ENCODE measurements at places on chromosomes 2 and 18.

- DNase-seq, result no peak
Observed at GRCh38 chr2:174846941-174847938, 83.0 kb upstream of the CHRNA1 start.

- DNase-seq, result no peak
Observed at GRCh38 chr2:9220201-9220600, 13.6 kb downstream of the ASAP2 start.

DNA sequence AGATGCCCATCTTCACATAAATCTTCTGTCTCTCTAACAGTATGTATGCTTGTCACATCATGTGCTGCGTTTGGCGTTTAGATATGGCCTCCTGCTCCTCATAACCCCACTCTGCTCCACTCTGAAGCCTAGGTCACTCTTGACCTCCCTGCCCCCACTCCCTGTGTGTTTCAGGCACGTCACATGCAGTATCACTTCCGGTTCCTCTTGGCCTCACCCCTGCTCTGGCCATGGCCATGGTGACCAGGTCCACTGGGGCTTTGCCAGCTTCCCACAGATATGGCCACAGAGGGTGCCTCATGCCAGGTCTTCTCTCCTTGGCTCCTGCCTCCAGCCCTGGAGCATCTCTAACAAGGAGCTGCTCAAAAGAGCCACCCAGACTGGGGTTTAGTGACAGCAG lies 160.0 kb downstream of the RNF152 start:
- DNase-seq, result no peak

DNA sequence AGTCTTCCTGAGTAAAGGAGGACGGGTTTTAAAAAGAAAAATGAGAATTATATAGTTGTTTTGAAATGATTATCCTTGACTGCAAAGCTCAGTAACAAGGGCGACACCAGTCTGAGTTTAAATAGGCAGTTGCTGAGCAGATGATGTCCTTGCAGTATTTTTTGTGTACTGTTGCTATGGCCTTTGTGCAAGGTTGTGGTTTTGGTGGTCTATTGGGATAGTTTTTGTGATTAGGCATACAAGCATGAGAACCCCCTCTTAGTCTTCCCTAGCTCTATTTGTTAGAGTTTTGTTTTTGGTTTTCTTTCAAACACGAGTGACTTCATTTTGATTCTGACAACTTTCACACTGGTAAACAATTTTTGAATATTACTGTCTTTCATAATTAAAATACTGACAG lies 64.1 kb downstream of the TAF4B start:
- DNase-seq, result no peak

- DNase-seq, result no peak
Observed at GRCh38 chr2:189082376-189082975, 97.1 kb downstream of the COL5A2 start.

- DNase-seq, result no peak
Observed at GRCh38 chr2:111653913-111654312, 230.1 kb downstream of the ANAPC1 start.

- no peak for DNase-seq
Observed at GRCh38 chr2:196515608-196516007, 123.9 kb upstream of the CCDC150 start.

DNA sequence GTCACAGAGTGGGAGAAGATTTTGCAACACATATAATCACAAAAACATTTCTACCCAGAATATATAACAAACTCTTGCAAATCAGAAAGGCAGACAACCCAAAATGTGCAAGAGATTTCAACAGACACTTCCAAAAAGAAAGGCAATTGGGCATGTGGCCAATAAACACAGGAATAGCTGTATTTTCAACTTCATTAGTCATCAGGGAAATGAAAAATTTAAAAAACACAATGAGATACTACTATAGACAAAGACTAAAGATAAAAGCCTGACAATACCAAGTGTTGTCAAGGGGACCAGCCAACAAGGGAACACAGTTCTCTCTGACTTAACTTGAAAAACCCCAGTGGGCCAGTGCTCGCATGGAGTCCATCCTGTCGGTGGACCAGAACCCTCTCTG lies 40.5 kb downstream of the MTHFD2 start:
- no peak for DNase-seq

DNA sequence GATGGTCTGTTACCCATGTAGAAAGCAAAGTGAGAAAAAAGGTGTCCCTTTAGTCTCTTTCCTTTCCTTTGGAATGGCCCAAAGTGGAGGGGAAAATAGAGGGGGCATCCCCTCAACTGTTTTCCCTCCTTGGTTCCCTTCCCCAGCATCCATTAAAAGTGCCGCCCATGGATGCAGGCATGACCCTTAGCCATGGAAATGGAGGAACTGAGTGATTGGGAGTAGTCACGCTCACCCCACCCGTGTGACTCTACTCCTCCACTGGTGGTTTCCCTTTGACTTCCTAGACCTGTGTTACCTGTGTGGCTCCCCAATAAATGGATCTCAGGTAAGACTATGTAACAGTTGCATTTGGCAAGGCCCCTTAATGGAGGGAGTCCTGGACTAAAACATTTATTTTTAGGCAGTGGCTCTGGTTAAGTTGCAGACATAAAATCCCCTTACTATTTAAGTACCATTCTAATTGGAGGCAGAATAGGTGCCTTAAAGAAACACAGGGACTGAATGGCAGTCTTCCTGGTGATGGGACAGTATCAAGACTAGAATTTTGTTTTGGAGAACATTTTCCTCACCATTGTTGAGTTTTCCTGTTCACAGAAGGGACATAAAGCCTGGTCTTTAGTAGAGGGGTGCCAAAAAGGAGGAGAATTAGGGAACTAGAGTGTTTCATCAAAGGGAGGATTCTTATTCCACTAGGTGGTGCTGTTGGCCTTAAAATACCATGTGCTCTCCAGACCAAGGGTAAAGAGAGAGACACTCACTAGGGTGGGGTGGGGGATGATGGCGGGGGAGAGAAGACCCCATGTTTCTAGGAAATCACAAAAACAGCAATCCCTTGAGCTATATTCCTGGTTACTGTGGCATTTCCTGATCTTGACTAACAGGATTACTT lies 25.7 kb upstream of the PLA2R1 start:
- no peak for DNase-seq

DNA sequence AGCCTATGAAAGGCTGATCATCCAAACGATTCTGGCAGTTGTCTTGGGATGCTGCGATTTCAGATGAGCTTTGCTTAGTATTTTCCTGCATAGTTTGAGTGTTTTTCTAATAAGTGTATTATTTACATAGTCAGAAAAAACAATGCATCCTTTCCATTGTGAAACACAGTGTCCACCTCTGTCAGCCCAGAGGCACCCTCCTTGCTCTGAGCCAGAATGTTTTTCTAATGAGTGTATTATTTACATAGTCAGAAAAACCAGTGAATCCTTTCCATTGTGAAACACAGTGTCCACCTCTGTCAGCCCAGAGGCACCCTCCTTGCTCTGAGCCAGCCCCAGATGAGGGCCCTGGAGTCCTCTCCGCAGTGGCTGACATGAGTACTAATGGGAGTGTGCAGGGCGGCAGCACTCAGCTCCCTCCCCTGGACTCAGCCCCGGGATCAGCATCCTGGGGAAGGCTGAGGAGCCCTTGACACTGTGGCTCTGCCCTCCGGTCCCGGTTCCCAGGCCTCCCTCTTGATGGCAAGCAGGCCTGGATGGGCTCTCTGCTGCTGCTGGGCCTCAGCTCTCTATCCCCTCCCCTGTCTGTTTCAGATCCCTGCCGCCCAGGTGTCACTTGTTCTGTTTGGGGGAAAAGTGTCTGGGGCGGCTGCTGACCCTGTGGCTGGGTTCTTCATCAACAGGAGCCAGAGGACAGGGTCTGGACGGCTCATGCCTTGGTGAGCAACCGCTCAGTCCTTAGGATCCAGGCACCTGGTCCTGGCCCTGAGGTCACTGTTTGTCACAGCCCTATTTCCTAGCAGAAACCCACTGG lies 5.9 kb downstream of the MFSD2B start:
- no peak for DNase-seq

DNA sequence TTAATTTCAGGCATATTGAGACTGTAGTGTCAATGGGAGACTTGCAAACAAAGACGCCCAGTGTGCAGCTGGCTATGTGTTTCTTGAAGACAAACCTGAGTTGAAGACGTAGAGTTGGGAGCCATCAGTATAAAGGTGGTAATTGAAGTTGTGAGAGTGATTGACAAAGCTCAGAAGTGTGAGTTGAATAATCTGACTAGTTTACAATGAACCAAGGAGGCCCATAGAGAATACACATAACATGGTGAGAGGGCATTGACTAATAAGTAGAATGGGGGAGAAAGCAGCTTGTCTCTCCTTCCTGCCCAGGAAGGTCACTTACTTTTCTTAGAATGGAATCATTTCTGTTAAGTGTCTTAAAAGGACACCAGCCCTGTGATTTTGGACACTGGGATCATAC lies 14.1 kb downstream of the SP110 start:
- DNase-seq, result no peak

DNA sequence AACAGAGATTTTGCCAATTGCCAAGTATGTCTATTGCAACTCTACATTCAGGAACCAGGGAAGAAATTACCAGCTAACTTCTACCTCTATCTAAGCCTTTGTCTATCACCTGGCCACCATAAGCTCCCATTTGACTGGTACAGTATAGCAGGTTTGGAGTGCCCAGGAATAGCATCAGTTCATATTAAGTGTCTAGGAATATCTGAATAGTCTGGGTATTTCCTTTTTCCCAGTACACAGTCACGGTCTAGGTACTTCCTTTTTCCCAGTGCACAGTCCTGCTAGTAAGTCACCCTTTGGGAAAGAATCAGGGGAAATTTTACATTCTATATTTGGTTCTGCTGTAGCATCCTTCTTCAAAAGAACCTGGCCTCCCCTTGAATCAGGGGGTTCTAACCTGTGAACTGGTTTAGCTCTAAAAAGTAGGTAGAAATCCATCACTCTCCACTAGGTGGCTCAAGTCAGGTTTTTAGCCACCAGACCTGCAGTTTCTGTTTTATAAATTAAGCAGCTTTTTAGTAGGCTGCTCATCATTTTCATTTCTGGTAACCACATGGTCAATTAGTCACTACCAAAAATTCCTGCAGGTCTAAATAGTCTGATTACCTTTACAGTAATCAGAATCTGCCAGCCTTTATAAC lies 49.3 kb upstream of the DNAJC10 start:
- peak; percentile 16 for DNase-seq

GRCh38 chr2:98301469-98301868 lies 44.8 kb upstream of the CNGA3 start:
- no peak for DNase-seq

DNA sequence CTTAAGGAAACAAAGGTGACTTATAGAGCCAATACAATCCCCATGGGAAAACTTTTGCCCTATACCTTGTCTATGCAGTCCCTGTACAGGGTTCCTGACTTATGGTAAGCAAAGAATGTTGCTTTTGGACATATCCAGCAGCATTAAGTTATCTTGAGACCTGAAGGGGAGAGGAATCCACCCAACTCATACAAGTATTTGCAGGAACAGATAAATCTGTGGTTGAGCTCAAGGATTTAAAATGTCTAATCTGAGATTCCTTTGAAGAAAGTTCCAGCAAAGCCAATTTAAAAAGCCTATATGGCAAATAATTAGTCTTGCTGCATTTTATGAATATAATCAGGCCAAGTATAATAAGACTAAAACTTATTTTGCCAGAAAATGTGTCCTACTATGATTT lies 739.5 kb upstream of the CDH2 start:
- DNase-seq, result no peak

GRCh38 chr2:220628252-220628651 lies 943.9 kb downstream of the EPHA4 start:
- no peak for DNase-seq

DNA sequence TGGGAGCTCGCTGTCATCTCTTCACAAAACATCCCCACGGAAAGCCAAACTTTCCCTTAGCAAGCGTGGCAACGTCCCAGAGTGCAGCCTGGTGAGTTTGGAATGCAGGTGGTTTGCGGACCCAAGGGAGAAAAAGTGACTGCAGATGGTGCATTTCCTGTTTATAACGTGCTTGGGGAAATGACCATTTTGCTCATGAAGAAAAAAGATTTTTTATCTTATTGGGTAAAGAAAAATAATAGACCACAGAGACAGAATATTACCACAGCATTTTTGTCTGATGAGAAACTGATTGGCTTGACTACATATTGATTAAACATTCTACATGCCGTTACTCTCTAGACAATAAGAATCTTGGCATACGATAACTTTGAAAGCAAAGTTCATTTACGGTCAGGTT lies 136.5 kb downstream of the COPS8 start:
- DNase-seq, result no peak

GRCh38 chr2:215460682-215461382 lies 25.0 kb upstream of the FN1 start:
- DNase-seq, result no peak

DNA sequence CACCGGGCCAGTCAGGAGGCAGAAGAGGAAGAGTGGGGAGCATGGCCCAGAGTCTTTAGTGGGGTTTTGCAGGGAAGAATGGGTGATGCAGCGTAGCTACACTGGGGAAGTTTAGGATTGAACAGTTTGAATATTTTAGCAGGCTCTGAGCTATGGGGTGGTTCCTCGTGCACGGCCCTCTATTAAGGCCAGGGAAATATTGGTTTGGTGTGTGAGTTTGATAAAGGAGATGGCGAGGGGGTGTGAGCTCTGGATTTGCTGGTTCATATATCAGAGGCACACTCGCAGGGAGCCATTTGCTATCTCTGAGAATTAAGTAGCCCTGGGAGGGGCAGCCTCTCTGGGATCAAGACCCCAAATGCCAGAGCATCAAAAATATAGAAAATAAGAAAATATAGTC lies 50.1 kb downstream of the BOLA3 start:
- DNase-seq, result no peak

DNA sequence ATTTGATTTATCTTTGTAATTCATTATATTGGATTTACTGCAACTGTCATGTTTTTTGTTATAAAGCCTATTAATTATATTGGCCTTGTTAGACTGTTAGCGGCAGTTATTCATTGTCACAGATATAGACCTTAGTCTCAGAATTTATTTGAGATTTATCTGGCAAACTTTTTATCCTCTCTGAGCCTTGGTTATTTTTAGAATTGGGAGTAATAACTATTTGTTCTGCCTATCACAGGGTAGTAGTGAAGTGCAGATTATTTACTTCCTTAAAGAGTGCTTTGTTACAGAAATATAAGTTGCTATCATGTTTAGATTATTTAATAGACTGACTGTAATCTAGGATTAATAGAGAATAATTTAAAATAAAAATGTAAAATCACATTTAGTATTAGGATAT lies 41.9 kb downstream of the AGPS start:
- no peak for DNase-seq

DNA sequence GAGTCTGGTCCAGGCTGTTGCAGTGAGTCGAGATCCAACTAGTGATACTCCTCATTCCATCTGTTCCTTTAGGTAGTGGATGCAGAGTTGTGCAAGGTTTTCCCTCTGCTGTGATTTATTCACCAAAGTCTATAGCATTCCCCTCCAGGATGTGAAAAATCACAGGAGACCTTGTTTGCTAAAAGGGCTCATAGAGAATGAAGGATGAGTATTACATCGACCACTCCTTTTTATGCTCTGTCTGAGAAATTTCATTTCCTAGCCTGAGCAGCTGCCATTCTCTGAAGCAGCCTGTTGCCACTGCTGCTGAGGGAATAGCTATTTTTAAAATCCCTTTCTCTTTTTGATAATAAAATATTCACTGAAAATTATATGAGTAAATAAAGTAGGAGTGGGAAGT lies 134.1 kb upstream of the LRRTM1 start:
- no peak for DNase-seq
